ENCODE measurements at places on chromosomes 3 and 15.

DNA sequence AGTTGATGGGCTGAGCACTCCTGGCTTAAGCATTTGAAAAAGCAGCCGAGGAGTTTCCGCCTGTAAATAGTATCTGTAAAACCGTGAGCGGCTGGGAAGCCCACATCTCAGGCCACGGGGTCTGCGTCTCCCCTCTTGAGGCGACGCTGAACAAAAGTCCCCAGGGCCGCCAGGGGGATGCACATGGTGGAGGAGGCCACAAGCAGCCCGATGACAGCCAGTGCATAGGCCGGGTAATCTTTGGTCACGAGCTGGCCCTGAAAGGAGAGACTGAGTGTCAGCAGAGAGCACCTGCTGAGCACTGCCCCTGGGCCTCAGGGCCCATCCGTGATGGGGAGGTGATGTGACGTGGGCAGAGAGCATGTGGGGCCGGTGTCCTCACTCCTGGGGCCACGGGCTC, 37.5 kb downstream of the SLC6A20 start:
- no peak for DNase-seq

DNA sequence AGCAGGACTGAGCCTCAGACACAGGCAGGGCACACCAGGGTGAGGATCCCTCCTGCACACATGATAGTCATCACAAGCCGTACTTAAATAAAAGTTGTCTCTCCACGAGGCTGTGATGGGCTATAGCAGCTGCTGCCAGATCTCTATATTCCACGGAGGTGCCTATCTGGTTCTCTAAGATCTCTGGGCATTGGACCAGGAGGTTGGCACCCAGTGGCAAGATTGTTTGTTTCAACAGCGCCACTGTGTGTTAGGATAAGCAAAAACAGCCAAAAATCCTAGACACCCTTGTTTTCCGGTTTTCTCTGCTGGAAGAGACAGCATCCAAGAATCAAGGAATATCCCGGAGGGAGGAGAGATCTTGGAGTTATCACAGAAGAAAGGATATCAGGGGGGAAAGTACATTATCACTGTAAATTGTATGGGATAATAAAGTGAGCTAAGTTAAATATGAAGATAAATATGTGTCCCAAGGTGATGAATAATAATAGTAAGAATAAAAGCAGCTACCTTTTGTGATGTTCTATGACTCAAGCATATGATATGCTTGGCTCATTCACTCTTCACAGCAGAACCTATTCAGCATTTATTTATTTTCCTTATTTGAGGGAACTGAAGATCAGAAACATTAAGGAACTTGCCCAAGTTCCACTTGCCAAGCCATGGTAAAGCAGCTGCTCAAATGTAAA, 90.6 kb upstream of the AKAP13 start:
- DNase-seq = peak; percentile 40

GRCh38 chr3:160006282-160007163, 17.9 kb downstream of the IL12A start:
- peak; percentile 33 for DNase-seq

DNA sequence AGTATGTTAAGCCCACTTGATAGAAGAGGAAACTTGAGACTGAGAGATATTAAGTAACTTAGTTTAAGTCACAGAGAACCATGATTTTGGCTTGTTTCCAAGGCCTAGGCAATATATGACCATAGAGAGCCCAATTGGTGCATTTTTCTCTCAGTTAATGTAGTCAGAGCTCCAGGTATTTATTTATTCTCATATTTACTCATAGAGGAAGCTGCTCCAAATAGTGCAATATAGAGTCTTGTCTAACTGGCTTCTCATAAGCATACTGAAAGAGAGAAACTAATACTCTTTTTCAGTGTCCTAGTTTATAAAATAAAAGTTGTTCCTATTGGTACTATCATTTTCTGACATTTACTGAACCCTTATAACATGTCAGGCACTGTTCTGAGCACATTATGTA, 15.2 kb downstream of the TRNT1 start:
- DNase-seq = no peak

DNA sequence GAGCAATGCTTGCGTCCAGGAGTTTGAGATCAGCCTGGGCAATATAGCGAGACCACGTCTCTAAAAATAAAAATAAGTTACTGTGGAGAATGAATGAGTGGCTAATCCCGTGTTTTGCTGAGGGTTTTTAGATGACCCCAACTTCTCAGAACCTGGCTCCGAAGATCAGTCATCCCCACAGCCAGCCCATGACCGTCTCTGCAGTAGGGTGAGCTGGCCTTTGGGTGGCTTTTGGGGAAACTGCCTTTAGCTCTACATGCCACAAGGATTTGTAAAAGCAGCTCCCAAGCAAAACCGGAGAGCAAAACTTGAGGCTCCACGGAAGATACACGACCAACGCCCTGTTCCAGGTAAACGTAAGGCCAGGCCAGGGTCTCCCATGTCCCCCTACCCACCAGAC, 39.2 kb upstream of the TFRC start:
- DNase-seq = no peak

DNA sequence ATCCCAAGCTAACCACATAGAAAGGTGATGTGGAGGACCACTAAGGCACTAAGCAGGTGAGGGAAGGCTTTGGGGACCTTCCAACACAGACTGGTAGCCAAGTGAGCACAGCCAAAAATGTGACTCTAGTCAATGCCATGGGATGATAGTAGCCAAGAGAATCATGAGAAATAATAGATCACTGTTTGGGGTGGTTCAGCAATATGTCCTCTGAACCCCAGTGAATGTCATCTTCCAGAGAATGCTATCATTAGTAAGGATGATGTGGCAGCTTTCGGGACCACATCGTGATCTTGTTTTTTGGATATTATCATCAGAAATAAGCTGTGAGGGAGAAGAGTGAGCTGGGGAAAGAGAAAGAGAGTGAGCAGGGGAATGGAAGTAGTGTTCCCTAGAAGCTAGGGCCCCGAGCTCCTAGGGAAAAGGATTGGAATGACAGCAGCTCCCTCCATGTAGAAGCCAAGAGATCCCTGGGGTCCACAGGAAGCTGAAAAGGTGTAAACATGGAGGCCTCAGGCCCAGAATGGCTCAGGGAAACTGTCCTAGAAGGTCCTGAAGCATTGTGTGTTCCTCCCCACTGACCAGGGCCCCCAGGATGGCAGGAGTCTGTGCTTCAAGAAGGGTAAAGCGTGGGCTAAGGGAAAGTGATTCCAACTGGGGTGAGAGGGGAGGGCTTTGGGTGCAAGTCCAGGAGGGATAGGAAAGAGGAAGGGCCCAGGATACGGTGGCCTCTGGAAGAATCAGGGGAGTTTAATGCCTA, 56.6 kb upstream of the KLF13 start:
- DNase-seq = no peak

All from NCI-H1092 treated with DMSO at 0.1 percent for 48 hours (cell line).